ENCODE measurements at places on chromosomes 6 and 20.

GRCh38 chr6:56486681-56487080 lies 156.0 kb downstream of the DST start:
- DNase-seq, result no peak

- DNase-seq, result no peak
Measured at GRCh38 chr20:8808202-8808535, 260.7 kb upstream of the PLCB4 start.

- DNase-seq, result no peak
Measured at GRCh38 chr6:3873051-3873450, 23.9 kb downstream of the FAM50B start.

DNA sequence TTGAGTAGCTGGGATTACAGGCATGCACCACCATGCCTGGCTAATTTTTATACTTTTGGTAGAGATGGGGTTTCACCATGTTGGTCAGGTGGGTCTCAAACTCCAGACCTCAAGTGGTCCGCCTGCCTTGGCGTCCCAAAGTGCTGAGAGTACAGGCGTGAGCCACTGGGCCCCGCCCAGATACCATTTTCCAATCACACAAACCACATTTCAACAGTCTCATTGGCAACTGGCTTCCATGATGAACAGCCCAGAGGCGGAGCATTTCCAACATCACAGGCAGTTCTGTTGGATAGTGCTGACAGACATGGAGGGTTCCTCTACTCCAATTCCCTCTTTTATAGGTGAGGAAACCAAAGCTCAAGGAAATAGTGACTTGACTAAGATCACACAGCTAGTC lies 43.9 kb upstream of the PLCB4 start:
- no peak for DNase-seq

DNA sequence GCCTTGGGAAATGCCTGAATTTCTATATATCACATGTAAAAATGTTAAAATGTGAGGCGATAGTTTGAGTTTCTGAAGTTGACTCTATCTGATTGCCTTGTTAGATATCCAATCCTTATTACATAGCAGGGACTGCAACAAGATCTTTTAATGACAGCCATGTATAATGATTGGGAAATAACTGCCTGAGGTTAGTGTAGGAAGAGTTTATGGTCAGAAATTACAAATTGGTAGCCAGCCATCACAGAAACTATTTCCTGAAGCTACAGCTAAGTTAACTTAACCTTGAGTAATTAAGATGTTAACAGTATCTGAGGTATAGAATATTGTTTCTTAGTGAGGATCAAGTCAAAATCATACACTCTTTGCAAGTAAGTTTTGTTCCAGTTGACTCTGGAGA lies 41.0 kb downstream of the AKIRIN2 start:
- no peak for DNase-seq

GRCh38 chr6:139080255-139080920 lies 51.8 kb downstream of the ABRACL start:
- no peak for DNase-seq

DNA sequence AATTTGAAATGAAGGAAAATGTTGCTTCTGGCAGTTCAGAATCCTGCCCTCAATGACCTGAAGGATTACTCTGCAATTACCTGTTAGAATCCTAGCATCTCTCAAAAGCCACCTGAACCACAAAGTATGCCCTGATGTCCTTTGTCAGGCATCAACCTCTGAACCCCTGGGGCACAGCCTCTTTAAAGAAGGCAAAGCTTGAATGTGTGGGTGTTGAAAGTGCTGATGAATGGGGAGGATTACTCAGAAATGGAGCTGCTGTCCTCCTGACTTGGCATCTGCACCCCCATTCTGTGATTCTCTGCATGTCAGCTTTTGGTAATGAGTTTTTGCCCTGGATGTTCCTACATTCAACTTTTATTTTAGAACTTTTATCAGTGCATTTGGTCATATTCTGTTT lies 179.2 kb downstream of the PKHD1 start:
- DNase-seq, result no peak

DNA sequence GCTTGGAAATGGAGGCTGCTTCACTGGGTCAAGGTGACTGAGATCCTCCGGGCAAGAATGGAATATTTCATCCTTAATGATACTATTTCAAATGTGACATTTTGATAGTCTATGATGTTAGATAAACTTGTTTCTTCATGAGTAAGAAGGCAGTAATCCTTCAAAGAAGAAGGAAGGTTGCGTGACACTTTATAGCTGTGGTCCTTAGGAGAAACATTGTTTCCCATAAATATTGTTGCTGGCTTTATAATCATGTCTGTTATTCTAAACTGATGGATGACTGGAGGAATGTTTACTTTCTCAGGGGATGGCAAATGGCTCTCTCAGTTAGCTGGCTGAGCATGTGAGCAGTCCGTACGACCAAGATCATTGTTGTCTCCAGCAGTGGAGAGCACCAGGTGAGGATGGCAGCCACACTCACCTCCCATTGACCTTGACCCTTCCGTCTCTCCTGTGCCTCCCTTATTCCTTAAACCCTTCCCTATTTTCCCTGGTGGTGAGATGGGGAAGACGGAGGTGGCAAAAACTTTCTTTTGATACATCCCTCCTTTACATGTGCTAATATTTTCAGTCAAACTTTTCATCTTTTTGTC lies 171.2 kb upstream of the OLIG3 start:
- no peak for DNase-seq

- DNase-seq, result no peak
Measured at GRCh38 chr20:15476186-15476585, 1097.1 kb downstream of the KIF16B start.

GRCh38 chr6:14274546-14275492 lies 157.2 kb downstream of the CD83 start:
- no peak for DNase-seq

- no peak for DNase-seq
Measured at GRCh38 chr6:87721311-87721710, 19.3 kb upstream of the AKIRIN2 start.

DNA sequence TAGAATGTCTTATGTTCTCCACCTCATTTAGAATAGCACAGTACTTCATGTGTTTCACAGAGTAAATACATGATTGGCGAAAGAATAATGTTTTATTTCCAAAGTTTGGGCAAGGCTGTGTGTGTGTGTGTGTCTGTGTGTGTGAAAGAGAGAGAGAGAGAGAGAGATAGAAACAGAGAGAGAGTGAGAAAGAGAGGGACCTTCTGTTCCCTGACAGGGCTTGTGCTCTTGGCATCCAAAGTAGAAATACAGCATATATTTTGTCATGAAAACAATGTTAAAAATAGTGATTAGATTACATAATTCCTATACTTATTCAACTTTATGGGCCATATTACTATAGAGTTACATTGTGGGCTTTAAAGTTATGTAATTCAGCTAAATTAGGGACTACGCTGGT lies 201.2 kb downstream of the KIF6 start:
- DNase-seq, result no peak

DNA sequence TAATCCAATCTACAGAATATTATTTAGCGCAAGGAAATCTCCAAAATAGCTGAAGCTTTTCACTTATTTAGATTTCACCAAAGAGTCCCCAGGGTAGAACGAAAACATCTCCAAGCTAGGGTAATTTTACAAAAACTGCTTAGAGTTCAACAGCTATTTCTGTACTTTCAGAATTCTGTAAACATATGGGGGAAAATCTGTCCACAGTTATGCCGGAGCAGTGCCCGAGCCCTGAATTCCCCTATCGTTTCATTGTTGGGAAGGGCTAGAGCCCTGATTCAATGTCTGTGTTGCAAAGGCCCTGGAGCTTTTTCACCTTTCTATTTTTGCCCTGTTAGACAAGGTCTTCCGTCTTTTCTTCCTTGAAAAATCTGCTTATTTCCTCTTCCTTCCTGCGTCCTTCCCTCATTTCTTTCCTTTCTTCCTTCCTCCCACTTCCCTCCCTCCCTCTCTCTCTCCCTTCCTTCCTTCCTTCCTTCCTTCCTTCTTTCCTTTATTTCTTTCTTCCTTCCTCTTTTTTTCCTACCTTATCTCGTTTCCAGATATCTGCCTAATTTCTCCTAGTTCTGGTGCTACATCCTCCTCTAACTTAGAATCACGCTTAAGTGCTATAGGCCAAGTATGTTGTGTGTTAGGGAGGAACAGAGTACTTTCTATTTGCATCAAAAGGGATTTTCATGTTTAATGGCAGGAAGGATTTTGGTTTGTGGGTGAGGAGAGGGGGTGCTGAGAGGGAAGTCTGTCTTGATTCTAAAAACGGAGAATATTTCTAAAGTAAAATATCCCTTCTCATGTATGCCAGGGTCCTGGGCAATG lies 122.5 kb upstream of the BMP2 start:
- DNase-seq, result no peak

DNA sequence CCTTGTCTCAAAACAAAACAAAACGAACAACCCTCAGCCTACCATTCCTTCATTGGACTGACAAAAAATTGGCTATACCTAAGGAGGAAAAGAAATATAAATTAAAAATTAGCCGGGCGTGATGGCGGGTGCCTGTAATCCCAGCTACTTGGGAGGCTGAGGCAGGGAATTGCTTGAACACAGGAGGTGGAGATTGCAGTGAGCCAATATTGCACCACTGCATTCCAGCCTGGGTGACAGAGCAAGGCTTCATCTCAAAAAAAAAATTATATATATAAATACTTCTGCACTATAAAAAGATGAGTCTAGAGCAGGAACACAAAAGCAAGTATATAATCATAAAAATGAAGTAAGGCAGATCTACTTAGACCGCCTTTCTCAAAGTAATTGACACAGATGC lies 109.8 kb downstream of the CRYBG1 start:
- no peak for DNase-seq

- DNase-seq, result no peak
Measured at GRCh38 chr20:52539891-52540290, 348.3 kb upstream of the ZFP64 start.

GRCh38 chr6:150418827-150419594 lies 50.2 kb downstream of the IYD start:
- peak; percentile 15 for DNase-seq

- DNase-seq, result no peak
Measured at GRCh38 chr6:91681296-91681695, 1094.4 kb upstream of the MAP3K7 start.

DNA sequence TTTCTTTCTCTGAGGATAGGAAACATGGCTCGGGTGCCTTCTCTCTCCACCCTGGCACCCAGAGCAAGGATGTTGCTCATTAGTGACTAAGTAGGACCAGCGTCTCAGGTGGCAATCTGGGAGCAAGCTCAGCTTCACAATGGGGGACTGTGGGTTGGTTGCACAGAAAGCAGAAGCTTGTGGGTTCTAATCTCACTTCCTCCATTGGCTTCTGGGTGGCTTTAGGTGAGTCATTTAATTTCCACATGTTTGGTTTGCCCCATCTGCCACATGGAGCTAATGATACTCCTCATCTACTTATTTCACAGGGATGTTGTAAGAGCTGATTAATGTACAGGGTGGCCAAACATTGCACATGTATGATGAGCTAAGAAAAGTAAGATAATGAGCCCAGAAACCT lies 54.8 kb upstream of the AKIRIN2 start:
- DNase-seq, result peak; percentile 22

DNA sequence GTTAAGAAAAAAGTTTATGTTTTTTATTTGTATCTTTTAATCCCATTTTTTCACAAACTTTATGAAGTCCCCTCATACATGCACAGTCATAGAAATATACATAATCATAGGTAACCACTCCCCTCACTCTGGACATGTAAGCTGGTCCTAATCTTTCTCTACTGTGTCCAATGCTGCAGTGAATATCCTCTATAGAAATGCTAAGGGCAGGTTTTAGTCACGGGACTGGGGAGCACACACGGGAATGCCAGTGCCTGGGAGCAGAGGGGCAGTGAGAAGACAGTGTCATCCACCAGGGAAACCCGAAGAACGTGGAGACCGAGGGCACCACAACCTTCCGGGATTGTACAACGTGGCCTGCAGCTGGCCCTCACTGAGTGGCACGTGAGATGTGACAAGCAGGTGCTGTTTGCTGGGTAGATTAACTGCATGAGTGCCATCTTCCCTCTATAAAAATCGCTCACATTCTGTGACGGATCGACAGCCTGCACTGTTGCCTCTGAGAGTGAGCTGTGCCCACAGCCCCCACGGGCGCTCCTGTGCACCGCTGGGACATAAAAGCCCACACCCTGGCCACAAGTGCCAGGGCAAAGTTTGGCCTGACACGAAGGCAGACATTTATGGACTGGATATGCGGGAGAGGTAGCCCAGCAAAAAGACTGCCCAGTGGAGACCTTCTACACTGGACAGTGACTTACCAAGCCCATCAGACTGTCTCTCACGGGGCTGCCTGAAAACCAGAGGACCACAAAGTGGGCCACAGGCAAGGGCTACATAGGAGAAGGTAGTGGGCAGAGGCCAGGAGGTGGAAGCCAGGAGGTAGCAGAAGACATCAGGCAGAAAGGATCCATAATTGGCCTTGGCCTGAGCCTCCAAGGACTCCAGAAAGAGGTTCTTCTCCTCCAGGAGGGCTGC lies 63.2 kb downstream of the FGD2 start:
- DNase-seq, result no peak

DNA sequence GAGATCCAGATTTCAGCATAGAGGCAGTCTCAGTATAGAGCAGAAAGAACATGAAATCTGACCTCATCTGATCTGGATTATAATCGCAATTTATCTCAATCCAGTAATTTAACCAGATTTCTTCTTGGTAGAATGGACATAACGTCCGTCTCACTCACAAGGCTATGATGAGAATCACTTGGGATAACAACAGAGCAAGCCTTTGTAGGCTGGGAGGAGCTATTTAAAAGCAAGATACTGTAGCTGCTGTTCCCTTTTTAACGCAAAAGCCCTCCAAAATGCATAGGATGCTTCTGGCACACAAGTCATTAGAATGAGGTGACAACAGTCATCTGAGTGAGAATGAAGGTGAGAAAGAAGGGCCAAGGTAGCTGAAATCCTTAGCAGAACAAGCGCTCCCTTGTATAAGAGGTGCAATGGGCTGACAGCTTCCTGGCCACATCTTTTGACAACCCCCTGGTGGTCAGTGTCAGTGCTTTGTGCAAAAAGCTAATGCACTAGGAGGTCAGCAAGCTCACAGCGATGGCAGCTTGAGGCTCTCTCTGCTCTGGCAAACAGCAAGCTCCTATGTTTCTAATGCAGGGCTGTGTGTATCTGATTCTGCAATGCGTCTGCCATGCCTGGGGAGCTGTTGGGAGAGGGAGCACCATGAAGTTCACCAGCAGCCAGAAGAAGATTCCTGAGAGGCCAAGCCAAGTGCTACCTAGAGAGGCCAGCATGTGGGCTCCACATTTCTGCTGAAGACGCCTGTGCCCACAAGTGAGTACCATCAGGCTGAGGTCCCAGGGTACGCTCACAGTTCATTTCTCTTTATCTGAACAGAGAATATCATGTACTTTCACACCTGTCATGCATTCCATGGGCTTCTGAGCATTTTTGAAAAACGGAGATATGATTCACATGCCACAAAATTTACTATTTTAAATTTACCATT lies 16.2 kb downstream of the METTL24 start:
- DNase-seq, result no peak

GRCh38 chr6:106751501-106752252 lies 122.3 kb downstream of the QRSL1 start:
- DNase-seq, result no peak

GRCh38 chr6:67248077-67248476 lies 1387.0 kb upstream of the ADGRB3 start:
- no peak for DNase-seq
